CD4-positive, CD25-positive, alpha-beta regulatory T cell (primary cell): ENCODE measurements at places on chromosomes 5 and 9. TPM values are rescaled to one million over a fixed set of nuclear protein-coding genes. Genes with fewer than 3 reads are reported as not detected.
A peak's percentile ranks its signal among the peaks of the same experiment; 100 is the strongest.

- no peaks in the 10 kb centered on the region for H3K36me3 ChIP-seq
- H3K4me3 ChIP-seq, result no peak overlapping the region
- no peak overlapping the region for H3K27ac ChIP-seq
- peaks cover 3% of the 10 kb centered on the region for H3K4me1 ChIP-seq
- peaks cover 2% of the 10 kb centered on the region for H3K27me3 ChIP-seq
Measured at GRCh38 chr9:77587851-77588250, 60.3 kb downstream of the GNA14 start.

- H3K4me3 ChIP-seq, result no peak overlapping the region
- H3K27ac ChIP-seq, result no peak overlapping the region
- no peak for DNase-seq
Measured at GRCh38 chr9:28024676-28025075, 451.4 kb upstream of the C9orf72 start.

GRCh38 chr9:105194234-105194633 is 50.2 kb upstream of the SLC44A1 start:
- H3K4me1 ChIP-seq, result no peaks in the 10 kb centered on the region
- no peak for DNase-seq

GRCh38 chr5:35229076-35230037 is 930 bp downstream of the PRLR start:
- DNase-seq, result no peak
- H3K27ac ChIP-seq, result no peak overlapping the region
- H3K36me3 ChIP-seq, result no peaks in the 10 kb centered on the region
- H3K4me3 ChIP-seq, result no peak overlapping the region
- no peaks in the 10 kb centered on the region for H3K4me1 ChIP-seq
- peaks cover 13% of the 10 kb centered on the region for H3K27me3 ChIP-seq

DNA sequence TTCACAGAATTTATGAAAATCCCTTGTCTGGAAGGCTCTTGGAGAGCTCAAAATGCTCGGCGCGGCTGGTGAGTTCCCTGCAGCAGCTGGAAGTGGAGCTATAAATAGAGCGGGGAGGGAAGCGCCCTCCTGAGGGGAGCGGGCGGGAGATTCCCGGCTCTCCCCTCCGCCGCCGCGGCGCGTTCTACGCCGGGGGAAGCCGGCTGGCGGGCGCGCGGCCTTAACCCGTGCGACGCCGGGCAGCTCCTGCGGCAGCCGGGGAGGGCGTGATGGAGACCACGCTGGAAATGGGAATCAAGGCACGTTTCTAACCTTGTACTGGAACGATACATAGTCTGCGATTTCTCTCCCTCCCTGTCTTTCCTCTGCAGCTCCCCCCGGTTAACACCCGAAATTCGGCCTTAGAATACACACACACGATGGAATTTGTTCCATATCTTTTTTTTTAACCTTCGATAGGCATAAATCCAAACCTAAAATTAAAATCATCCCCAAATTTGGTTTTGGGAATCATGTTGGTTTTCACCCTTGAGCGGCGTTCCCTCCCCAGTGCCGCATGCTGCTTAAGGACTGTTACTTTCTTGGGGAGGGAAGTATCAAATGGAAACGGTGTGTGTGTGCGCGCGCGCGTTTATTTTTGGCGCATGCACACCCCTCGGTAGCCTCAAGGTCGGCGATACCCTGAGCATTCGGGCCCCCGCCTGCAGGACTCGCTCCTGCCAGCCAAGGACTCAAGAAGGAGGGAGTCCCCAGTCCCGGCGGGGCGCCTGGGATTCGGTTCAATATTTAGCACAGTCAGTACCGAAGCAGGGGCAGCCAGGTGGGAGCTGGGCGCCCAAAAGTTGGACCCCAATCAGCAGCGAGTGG is 306.3 kb upstream of the KCNN2 start:
- H3K27me3 ChIP-seq, result peaks cover 18% of the 10 kb centered on the region
- no peaks in the 10 kb centered on the region for H3K4me1 ChIP-seq
- no peak overlapping the region for H3K27ac ChIP-seq
- H3K36me3 ChIP-seq, result no peaks in the 10 kb centered on the region
- no peak overlapping the region for H3K4me3 ChIP-seq

DNA sequence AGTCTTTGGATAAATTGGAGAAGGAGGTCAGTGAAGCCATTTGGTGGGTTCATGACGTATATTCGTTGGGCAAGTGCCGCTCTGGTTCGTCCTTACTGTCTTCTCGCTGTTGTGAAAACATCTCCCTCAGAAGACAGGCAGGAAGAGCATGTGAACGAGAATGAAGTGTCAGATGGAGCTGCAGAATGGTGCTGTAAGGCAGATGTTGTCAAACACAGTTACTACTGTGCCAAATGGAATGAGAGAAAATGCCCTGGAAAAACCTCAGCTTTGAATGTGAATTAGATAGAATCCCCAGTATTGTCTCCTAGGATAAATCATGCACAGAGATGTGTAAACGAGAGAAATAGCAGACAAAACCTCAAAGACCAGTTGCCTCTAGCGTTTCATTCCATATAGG is 121.5 kb downstream of the CAMK4 start:
- H3K27me3 ChIP-seq, result no peaks in the 10 kb centered on the region
- H3K36me3 ChIP-seq, result peaks cover 42% of the 10 kb centered on the region
- DNase-seq, result no peak
- H3K4me3 ChIP-seq, result no peak overlapping the region
- H3K27ac ChIP-seq, result no peak overlapping the region
- H3K4me1 ChIP-seq, result peaks cover 10% of the 10 kb centered on the region

GRCh38 chr9:129954868-129955550 is 88.0 kb downstream of the FNBP1 start:
- no peaks in the 10 kb centered on the region for H3K27me3 ChIP-seq
- H3K4me1 ChIP-seq, result peaks cover 7% of the 10 kb centered on the region
- no peak overlapping the region for H3K4me3 ChIP-seq
- no peak overlapping the region for H3K27ac ChIP-seq

DNA sequence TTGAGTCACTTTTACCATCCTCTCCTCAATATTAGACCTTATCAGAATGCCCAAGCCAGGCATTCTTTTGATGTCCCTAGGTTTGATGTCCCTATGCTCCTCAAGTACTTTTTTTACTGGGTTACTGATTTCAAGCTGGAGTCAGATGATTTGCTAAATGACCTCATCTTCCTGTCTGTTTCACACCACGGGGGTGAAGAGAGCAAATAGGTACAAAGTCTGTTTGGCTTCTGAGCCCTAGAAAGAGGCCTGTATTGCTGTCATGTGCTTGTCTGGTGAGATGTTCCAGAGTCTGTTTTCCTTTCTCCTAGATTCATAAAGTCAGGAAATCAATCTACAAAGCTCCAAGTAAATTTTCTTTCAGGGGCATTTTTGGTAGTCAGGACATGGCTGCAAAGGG is 12.7 kb upstream of the DAB2 start:
- H3K27me3 ChIP-seq, result peaks cover 9% of the 10 kb centered on the region
- H3K36me3 ChIP-seq, result no peaks in the 10 kb centered on the region
- no peaks in the 10 kb centered on the region for H3K4me1 ChIP-seq
- H3K4me3 ChIP-seq, result no peak overlapping the region

- H3K27ac ChIP-seq, result no peak overlapping the region
- DNase-seq, result no peak
- no peaks in the 10 kb centered on the region for H3K4me1 ChIP-seq
Measured at GRCh38 chr9:3664044-3664443, 138.2 kb upstream of the RFX3 start.

DNA sequence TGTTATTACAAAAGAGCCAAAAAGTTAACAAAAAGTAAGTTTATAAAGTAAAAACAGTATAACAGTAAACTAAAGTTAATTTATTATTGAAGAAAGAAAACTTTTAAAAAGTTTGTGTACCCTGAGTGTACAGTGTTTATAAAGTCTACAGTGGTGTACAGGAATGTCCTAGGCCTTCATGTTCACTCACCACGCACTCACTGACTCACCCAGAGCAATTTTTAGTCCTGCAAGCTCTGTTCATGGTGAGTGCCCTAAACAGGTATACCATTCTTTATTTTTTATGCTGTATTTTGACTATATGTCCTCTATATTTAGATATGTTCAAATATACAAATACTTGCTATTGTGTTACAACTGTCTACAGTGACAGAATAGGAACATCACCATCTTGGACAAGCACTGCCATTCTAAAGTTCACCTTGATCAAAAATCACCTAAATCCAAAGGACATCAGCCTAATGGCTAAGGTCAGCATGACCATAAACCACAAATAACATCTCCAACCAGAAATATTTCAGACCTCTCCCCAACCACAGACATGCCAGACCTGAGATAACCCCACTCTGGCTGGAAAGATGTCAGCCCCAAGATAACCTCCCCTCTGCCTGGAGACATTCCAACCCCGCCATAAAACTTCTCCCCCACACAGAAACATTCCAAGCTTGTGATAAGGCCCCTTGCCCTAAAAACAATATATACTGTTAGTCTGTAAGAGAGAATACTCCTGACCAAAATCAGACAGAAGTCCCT is 56.1 kb downstream of the AGXT2 start:
- H3K36me3 ChIP-seq, result no peaks in the 10 kb centered on the region
- no peak overlapping the region for H3K27ac ChIP-seq
- peaks cover 3% of the 10 kb centered on the region for H3K27me3 ChIP-seq
- H3K4me1 ChIP-seq, result no peaks in the 10 kb centered on the region

DNA sequence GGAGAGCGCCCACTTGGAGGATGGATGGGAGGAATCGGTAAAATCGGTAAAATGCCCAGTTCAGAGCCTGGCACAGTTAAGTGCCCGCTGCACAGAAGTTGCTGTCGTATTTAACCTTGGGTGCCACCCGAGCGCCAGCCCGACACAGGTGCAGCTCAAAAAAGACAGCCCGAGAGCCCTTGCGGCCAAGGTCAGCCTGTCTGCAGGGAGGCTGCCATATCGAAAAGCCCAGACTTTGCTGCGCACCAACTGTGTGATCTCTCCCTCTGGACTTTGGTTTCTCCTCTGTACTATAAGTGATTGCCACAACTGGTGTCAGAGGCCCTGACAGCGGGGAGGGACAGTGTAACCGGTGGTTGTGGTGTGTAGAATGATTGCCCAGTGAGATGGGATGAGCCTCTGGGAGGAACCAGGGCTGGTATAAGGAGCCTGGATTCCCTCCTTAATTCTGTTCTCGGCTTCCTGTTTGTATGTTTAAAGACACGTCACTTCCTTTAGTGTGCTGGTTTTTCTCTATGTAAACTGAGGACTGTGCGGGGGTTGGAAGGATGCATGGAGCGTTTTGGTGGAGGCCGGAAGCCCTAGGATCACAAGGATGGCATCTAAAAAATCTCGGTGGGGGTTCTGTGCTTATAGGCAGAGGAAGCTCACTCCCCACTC is 792 bp downstream of the NTMT1 start:
- peak overlapping the region; percentile 84 for H3K4me3 ChIP-seq
- DNase-seq, result peak; percentile 62
- no peaks in the 10 kb centered on the region for H3K27me3 ChIP-seq
- peaks cover 7% of the 10 kb centered on the region for H3K36me3 ChIP-seq
- peaks cover 44% of the 10 kb centered on the region for H3K4me1 ChIP-seq

GRCh38 chr5:134131165-134131564 is 16.7 kb downstream of the TCF7 start:
- H3K36me3 ChIP-seq, result peaks cover 36% of the 10 kb centered on the region
- peaks cover 100% of the 10 kb centered on the region for H3K4me1 ChIP-seq

DNA sequence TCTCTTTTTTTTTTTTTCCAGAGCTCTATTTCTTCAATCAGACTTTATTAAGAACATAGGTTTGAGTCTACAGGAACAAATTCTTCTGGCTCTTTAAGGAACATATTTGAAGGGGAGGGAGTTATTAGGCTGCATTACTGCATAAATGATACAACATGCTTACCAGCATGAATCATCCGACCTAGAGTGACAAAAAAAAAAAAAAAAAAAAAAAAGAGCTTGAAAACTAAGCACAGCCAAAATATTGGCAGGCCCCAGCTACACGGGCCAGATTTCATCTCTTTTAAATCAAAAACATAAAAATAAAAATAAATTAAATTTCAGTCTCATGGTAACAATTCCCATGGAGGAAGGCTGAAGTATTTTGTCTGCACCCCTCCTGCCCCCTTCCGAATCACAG is 26.3 kb downstream of the MSX2 start:
- peaks cover 19% of the 10 kb centered on the region for H3K27me3 ChIP-seq
- no peaks in the 10 kb centered on the region for H3K36me3 ChIP-seq
- H3K4me1 ChIP-seq, result no peaks in the 10 kb centered on the region
- H3K4me3 ChIP-seq, result no peak overlapping the region

GRCh38 chr9:123201083-123201482 is 67.3 kb downstream of the STRBP start:
- no peak overlapping the region for H3K4me3 ChIP-seq
- H3K27ac ChIP-seq, result no peak overlapping the region
- H3K4me1 ChIP-seq, result no peaks in the 10 kb centered on the region
- H3K36me3 ChIP-seq, result no peaks in the 10 kb centered on the region

GRCh38 chr5:140348104-140348503 is 1.7 kb upstream of the HBEGF start:
- H3K4me1 ChIP-seq, result peaks cover 15% of the 10 kb centered on the region
- peaks cover 3% of the 10 kb centered on the region for H3K27me3 ChIP-seq
- DNase-seq, result no peak

DNA sequence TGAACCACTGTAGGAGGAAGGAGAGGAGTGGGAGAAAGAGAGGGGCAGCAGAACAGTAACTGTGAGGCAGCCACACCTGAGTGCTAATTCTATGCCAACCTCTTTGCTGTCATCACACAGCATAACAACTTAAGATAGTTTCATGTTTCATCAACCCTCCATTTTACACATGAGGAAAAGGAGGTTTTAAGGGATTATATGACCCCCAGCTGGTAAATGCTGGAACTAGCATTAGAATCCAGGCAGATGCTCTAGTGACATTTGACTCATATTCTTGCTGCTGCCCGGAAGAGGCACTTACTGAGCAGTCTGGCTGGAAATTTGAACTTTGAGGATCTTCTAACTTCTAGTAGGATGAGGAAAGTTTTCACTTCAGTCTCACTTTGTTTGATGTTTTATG is 24.1 kb upstream of the VLDLR start:
- no peaks in the 10 kb centered on the region for H3K36me3 ChIP-seq
- H3K27me3 ChIP-seq, result peaks cover 5% of the 10 kb centered on the region
- no peaks in the 10 kb centered on the region for H3K4me1 ChIP-seq
- no peak for DNase-seq
- no peak overlapping the region for H3K4me3 ChIP-seq

- H3K27ac ChIP-seq, result no peak overlapping the region
- H3K27me3 ChIP-seq, result no peaks in the 10 kb centered on the region
- no peaks in the 10 kb centered on the region for H3K36me3 ChIP-seq
- no peak for DNase-seq
- H3K4me1 ChIP-seq, result no peaks in the 10 kb centered on the region
Measured at GRCh38 chr9:116959809-116960208, 272.7 kb downstream of the TRIM32 start.

DNA sequence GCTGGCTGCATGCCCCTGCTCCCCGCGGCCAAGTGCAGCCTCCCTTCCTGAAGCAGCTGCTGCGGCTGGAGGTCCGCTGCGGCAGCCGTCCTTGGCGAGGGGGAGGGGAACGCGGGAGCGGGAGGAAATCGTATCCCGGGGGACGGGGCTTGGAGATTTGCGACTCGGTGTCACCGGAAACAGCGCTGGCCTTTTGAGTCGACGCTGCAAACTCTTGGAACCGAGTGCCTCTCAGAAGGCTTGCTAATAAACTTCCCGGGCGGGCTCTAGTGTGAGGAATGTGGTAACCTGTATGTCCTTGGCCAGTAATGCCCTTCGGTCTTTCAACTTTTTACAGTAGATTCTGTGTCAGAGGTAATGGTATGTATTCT is 82.7 kb downstream of the PTPDC1 start:
- no peak for DNase-seq
- no peaks in the 10 kb centered on the region for H3K27me3 ChIP-seq
- H3K4me3 ChIP-seq, result peak overlapping the region; percentile 91
- H3K36me3 ChIP-seq, result no peaks in the 10 kb centered on the region

NMUR2 gene
- not detected for total RNA-seq

ARSI gene
- total RNA-seq, result not detected

PNPLA7 gene
- 12.4 TPM for total RNA-seq
